ENCODE measurements at places on chromosomes 3 and 15.
A peak's percentile ranks its signal among the peaks of the same experiment; 100 is the strongest.

DNA sequence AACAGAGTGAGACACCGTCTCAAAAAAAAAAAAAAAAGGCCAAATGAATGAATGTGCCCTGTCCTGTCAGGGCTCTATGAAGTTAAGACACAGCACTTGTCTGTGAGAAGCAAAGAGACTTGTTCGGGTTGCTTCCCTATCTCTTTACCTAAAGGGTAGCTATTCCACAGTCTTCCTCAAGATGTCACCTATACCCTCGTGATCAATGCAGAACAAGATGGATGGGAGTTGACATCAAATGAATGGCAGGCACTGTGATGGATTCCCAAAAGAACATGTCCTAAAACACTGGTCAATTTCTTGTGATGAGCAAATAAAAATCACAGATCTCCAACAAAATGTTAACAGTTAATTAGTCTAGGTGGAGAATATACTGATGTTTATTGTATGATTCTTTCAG is 9.5 kb downstream of the TADA3 start:
- DNase-seq, result no peak

GRCh38 chr3:160477750-160478149 is 28.2 kb upstream of the TRIM59 start:
- no peak for DNase-seq

GRCh38 chr3:14902719-14903118 is 44.7 kb upstream of the NR2C2 start:
- DNase-seq, result no peak

GRCh38 chr3:128813097-128813496 is 66.3 kb upstream of the ACAD9 start:
- DNase-seq, result no peak

- DNase-seq, result no peak
Measured at GRCh38 chr15:92971713-92972112, 71.6 kb downstream of the CHD2 start.

GRCh38 chr3:111592936-111593335 is 2.2 kb downstream of the ZBED2 start:
- no peak for DNase-seq

DNA sequence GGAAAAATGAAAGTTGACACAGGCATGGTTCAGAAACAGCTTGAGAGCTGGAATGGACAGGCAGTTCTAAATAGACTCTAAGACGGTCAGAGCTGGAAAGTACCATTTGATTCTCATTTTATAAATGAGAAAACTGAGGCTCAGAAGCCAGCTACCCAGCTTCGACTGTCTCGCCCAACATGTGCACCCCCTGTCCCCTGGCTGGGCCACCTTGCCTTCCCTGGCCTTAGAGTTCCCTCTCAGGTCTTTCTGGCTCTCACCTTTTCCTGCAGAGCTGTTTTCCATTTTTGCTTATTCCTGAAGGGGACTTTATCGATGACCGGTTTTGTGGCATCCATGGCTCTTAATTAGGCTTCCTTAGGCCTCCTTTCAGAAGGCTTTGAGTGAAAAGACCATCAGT is 17.3 kb upstream of the DOCK3 start:
- DNase-seq, result no peak

GRCh38 chr15:89129123-89129815 is 41.0 kb downstream of the ABHD2 start:
- peak; percentile 9 for DNase-seq

DNA sequence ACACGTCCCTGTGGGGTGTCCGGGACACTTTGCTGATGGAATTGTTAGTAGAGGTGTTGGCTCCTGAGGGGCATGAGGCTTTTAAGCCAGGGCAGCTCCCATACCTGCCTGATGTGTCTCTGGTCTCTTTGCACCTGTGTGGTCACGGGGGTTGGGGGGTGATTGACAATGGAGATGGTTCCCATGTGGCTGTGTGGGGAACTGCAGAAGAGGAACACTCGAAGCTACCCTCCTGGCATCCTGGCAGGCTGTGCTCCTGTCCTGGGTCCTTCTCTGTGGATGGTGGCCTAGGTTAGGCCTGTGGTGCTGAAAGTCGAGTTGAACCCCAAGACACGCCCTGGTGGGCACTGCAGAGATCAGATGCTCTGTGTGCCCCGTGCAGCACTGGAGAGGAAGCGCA is 73.4 kb downstream of the HMCES start:
- no peak for DNase-seq

GRCh38 chr3:52216585-52217408 is 8.6 kb downstream of the TLR9 start:
- no peak for DNase-seq

GRCh38 chr3:188090620-188091309 is 63.2 kb upstream of the LPP start:
- no peak for DNase-seq

GRCh38 chr3:4722103-4722502 is 229.0 kb downstream of the ITPR1 start:
- DNase-seq, result no peak

DNA sequence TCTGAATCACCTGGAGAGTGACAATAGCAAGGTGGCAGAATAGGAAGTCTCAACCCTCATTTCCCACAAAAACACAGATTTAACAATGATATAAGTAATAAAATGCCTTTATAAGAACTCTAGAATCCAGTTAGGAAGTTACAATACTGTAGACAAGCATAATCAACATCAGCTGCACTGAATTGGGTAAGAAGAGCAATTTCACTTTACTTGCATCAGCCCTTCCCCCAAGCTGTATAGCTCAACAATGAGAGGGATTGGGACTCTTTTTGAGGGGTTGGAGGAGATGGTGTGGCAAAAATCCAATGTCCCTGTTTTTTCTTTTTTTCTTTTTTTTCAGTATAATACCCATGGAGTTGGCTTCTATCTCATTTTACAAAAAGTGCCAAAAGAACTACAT is 63.1 kb downstream of the SERP1 start:
- no peak for DNase-seq

DNA sequence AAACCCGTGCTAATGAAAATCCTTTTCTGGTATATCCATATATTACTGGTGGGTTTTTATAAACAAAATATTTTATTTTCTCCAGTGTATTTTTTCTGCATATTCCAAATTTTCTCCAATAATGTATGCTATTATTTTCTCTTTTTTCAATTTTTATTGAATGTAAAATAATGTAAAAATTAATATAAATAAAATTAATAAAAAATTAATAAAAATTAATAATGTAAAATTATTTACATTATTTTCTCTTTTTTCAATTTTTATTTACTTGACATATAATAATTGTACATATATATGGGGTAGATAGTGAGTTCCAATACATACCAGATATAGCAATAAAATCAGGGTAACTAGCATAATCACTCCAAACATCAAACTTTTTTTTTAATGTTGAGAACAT is 56.4 kb downstream of the OXSM start:
- no peak for DNase-seq

- DNase-seq, result no peak
Measured at GRCh38 chr3:67104388-67104787, 106.3 kb downstream of the KBTBD8 start.

GRCh38 chr3:48783304-48783703 is 64.4 kb downstream of the PRKAR2A start:
- no peak for DNase-seq

GRCh38 chr3:49349348-49350114 is 8.6 kb downstream of the GPX1 start:
- no peak for DNase-seq

GRCh38 chr3:188798556-188799145 is 373.1 kb upstream of the TPRG1 start:
- no peak for DNase-seq

DNA sequence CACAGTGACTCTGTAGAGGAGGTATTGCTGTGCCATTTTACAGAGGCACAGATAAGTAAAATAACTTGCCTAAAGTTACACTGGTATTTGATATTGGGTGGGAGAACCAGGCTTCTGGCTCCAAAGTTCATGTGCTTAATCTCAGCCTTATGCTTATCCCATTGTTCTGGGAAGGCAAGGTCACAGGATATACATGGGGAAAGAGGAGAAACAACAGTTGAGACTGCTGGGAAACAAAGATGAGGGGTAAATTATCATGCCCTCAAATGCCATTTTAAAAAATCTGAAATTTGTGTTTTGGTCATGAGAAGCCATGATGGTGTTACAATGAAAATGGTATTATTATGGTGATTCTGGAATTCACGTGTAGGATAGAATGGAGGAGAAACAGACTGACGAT is 54.4 kb downstream of the EOMES start:
- DNase-seq, result no peak

- DNase-seq, result peak; percentile 53
Measured at GRCh38 chr3:52851348-52851747, 16.5 kb upstream of the MUSTN1 start.

DNA sequence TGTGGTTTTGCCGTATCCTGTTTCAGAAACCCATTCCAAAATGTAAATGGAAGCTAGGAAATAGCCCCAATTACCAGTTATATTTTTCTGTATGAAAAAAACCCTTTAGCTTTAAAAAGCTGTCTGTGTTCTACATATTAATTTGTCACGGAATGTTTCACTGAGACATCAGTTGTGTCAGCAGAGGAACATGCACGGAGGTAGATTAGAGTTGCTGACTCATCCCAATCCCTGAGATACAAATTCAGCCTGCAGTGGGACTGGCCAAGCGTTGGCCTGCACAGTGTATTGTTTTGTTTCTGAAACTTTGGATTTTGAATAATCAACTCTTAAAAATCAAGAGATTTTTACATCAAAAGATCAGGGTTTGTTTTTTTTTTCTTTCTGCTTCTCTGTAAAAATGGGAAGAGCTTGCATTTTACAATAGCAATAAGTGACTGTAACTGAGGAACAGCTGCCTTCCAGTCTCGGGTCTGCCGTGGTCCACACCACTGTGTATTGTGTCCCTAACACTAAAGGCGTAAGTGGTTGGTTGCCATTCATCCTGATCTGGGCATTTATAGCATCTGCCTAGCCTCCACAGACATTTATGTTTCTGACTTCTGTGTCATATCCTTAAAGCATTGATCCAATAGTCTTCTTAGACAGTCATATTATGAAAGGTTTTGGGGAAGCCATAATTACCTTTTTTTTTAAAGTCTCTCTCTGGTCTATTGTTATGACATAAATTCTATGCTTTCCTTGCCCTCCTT is 218.1 kb downstream of the ADAMTSL3 start:
- no peak for DNase-seq

DNA sequence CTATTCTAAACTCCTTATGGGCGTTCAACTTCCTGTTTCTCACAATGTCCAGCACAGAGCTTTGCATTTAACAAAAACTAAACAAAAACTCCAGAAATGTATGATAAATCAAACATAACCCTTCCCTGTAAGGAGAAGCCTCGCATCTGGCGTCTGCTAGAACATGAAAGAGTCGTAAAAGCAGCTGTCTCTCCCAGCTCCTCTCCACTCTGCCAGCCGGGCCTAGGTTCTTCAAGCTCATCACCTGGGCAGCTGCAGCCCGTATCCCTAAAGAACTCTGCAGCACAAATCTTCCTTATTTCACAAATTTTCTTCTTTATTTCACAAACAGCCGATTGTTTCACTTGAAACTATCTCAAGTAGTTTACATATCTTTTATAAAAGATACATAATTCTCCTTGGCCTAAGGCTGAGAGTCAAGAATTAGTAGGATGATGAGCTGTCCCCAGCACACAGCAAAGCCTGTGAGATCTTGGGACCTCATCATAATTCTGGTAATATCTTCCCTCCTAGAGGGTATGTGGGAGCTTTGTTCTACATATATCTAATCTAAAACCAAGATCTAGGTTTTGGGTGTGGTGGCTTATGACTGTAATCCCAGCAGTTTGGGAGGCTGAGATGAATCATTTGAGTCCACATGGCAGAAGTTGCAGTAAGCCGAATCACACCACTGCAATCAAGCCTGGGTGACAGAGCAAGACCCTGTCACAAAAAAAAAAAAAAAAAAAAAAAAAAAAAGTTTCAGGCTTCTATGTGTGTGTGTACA is 35.3 kb downstream of the ANXA2 start:
- DNase-seq, result no peak

GRCh38 chr3:53191836-53192480 is 30.9 kb downstream of the PRKCD start:
- DNase-seq, result no peak

GRCh38 chr3:171676601-171677175 is 133.6 kb downstream of the PLD1 start:
- no peak for DNase-seq

DNA sequence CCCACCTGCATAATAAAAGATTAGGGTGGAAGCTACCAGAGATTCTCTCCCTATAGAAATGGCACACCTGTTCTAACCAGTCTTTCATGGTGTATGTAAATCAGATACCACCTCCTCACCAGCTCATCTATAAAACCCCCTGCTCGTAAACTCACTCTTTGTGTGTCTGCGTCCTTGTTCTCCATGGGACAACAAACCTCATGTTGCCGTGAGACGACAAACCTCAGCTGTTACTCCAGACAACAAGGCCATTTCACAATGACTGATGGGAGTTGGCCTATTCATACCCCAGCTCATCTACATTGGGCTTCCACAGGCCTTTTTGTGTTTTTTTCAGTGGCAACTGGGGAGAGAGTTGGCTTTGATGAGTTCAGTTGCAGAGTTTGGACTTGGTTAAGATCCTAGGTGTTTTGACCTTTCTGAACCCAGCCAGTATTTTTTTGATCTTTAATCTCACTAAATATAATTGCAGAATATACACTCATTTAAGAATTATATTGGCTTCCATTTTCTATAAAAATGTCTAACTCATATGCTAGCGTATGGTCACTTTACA is 96.6 kb upstream of the LRIG1 start:
- DNase-seq, result no peak

- no peak for DNase-seq
Measured at GRCh38 chr3:37653466-37653865, 208.2 kb upstream of the CTDSPL start.

- no peak for DNase-seq
Measured at GRCh38 chr3:169435193-169435592, 228.3 kb downstream of the MECOM start.

DNA sequence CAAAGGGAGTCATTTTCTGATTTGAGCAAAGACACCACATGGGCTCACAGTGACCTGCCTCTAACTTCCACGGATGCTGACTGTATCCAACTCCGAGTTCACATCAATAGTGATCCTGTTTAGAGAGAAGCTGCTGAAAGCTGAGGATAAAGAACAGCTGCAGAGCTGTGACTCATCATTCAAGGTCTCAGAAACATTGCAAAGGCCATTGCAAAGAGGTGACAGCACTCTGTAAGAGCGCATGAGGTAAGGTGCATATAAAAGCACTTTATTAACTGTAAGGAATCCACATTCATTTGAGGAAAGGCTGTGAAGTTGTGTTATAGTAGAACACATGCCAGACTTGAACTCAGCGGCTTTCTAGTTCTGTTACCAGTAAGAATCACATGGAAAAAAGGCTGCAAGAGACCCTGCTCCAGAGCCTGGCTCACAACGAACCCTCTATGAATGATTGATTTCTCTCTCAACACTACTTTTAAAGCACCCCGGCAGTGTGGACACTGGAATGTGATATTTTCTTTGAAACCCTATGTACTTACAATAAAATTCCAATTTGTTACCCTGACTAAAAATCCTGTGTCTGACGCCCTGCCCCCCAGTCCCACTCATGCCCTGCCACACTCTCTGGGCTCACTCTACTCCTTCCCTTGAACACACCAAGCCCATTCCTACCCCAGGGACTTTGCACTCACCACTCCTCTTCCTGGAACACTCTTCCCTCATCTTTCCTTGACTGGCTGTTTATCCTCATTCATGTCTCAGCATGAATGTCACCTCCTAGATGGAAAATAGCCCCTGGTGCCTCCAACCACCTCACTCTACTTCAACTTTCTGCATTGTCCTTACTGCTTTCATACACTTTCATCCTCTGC is 111.2 kb downstream of the LSM3 start:
- DNase-seq, result no peak

GRCh38 chr3:12451481-12451880 is 32.8 kb upstream of the TSEN2 start:
- DNase-seq, result no peak

Measured in neural crest cell (in vitro differentiated cells).